Activated T-cell treated with anti-CD3 and anti-CD28 coated beads for 48 hours (primary cell): ENCODE measurements at places on chromosomes 5 and 9.

DNA sequence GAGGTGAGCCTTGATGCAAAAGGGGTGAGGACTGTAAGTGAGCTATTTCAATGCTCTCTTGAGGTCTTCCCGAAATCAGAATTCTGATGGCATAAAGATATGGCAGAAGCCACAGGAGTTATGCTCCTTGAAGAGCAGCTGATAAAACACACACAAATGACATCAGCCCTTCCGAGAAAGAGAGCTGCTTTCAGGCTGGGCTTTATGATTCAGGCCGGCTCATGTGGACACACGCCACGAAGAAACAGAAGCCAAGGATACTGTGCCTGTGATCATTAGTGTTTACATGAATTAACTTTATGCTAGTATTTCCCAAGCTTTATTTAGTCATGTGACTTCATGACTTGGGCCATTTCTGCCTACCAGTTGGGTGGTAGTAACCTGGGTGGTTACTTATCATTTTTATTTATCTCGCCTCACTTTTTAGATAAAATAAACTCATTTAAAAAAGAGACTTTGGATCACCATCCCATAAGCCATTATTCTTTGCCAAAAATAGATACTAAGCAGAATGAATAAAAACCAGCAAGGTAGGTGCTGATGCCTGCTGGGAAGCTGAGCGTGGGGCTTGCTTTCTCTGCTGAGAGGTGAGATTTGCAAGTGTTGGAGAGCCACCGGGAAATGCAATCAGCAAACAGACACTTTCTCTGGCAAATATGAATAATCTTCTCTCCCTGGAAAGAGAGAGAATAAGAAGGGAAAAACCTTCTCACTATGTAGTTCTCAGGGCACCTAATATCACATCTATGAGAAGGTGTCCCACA is 73.0 kb upstream of the SLC25A51 start:
- DNase-seq, result no peak

- no peak for DNase-seq
Measured at GRCh38 chr5:91345461-91345860, 37.7 kb downstream of the ARRDC3 start.

GRCh38 chr5:125394661-125395280 is 648.3 kb upstream of the ZNF608 start:
- DNase-seq, result no peak

GRCh38 chr9:33125461-33125860 is 41.7 kb downstream of the B4GALT1 start:
- DNase-seq, result no peak

DNA sequence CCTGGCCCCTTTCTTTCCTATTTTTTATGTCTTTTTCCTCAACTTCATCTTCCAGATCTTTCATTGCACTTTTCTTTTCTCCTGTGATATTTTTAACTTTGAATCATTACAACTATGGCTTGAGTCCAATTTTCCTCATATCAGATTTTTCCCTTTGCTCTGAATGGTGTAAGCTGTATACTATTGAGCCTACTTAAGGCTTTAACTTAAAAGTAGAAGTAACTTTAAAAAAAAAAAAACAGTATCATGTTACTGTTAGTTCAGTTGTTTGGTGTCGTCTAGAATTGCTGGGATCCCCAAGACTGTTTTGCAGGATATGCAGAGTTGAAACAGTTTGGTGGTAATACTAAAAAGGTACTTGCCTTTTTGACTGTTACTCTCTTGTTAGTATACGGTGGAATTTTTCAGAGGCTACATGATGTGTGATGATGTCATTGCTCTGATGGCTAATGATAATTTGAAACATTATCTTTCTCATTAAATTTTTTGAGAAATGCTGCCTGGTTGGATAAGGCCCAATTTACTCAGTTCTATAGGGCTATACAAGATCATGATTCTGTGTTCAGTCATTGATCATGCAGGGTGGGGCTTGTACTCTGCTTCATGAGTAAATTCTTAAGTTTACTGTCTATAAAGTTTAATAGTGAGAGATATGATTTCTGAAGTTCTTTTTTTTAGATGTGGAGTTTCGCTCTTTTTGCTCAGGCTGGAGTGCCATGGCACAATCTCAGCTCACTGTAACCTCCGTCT is 8.8 kb downstream of the NAA35 start:
- no peak for DNase-seq

DNA sequence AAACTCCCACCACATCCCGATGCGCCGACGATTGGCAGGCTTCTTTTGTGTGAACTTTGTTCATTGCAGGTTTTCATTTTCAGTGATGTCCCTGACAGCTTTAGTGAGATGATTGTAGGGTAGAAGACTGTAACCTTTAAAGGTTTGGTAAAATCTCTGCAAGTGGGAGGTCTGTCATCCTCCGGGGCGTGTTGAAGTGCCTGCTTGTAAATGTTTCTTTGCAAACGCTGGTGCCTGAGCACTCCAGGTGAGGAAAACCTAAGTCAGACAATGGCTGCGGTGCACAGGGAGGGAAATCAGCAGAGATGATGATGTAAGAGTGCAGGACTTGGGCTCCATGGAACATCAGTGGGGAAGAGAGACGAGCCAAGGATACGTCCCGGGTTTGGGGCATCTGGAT is 228.1 kb downstream of the DRD1 start:
- DNase-seq, result no peak

- no peak for DNase-seq
Measured at GRCh38 chr9:79684711-79685575, 113.2 kb downstream of the TLE4 start.

GRCh38 chr9:36968574-36969215 is 65.4 kb downstream of the PAX5 start:
- no peak for DNase-seq

DNA sequence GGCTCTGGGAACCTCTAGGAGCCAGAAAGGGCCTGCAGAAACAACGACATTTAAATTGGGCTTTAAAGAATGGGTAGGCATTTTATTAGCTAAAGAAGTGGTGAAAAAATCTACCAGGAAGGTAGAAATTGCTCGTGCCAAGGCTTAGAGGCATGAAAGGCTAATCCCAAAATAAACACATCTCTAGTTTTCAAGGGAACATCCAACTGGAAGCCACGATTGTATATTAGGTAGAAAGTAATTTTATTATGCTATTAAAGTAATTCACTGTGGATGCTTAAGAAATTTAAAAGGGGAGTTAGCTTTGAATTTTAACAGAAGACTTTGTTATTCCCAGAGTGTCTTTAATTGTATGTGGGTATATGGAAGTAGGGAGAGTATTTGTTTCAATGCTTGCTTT is 17.5 kb upstream of the CNTLN start:
- no peak for DNase-seq

- no peak for DNase-seq
Measured at GRCh38 chr5:140018920-140019644, 24.0 kb downstream of the NRG2 start.

GRCh38 chr9:79461712-79462111 is 110.1 kb upstream of the TLE4 start:
- no peak for DNase-seq

GRCh38 chr5:117680426-117680825 is 1105.8 kb upstream of the SEMA6A start:
- no peak for DNase-seq

- no peak for DNase-seq
Measured at GRCh38 chr5:76809141-76809540, 9.7 kb upstream of the F2RL1 start.

DNA sequence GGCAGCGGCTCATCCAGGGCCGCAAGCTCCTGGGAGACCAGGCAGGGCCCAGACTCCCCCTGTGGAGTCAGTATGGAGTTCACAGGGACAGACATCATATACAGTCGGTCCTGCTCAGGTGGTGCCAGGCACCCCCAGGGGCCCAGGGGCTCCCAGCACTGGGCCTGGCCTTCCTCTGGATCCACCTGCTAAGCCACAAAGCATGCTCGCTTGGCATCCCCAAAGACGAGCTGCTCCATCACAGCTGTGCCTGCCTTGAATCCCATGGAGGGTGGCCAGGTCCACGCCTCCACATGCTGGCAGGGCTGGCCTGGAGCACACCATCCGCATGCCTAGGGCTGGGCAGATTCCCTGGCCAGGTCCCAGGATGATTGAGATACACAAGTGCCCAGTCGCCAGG is 4.6 kb downstream of the BICD2 start:
- DNase-seq, result no peak

DNA sequence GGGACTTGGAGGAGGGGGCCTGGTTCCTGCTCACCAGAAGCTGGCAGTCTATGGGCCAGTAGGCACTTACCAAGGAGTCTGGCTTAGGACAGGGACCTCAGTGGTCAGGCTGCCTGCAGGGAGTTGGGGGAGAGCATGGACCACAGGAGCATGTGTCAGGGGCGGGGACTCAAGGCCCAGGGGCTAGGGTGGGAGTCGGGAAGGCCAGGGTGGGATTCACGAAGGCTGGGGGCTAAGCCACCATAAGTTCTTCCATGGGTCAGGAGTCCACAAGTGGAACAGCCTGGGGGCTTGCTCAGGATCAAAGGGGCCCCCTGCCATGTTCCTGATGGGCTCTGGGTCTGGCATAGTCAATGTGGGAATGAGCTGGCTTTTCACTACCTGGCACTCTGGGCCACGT is 11.5 kb upstream of the SLC25A48 start:
- no peak for DNase-seq

GRCh38 chr5:95934207-95934804 is 27.3 kb downstream of the ELL2 start:
- no peak for DNase-seq

- no peak for DNase-seq
Measured at GRCh38 chr5:150604010-150604409, 36.5 kb upstream of the SYNPO start.

DNA sequence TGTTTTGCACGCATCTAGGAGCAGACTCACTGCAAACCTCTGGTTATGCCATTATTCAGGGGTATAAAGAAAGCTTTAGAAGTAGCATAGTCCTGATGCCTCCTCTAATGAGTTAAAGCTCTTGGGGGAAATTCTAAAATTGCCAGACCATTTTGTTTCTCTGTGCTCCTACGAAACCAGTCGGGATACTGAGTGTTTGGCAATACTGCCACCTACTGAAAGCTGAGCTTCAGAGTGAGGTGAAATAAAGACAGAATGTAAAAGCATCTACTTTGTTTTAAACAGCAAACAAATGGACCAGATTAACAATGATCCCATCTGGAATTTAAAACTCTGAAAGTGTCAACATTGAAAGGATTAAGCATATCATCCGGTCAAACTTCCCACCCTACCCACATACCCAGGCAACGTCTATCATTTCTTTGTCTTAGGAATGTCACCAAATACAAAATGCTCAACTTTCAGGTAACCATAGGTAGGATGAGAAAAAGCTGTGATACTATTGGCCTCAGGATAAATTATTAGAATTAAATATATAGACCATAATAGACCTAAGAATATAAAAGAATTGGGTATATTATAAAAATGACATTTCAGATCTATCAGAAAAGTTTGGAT is 77.8 kb upstream of the SHISAL2B start:
- no peak for DNase-seq

DNA sequence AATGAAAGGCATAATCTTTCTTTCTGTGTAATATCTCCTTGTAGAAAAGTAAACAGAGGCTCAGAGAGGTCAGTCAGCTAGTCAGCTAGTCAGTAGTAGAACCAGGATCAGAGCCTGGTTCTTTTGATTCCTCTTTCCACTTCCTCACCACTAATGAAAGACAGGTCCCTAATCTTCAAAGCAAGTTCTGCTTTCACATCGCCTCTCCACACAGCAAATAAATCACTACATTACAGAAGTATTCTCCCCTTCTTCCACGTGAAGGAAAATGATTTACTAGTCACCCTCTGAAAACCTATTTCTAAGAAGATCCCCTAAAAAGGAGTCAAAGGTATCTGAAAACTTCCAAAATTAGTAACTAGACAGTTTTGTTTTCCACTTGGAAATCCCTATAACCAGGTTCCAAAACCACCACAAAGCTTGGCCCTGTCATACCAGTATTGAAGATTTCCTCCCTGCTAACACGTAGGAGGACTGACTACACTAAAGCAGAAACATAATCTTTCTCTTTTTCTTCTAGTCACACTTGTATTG is 140.5 kb upstream of the TARS1 start:
- DNase-seq, result no peak

GRCh38 chr5:180376511-180376910 is 23.4 kb upstream of the GFPT2 start:
- no peak for DNase-seq
